ENCODE measurements at places on chromosomes 1 and 21.

GRCh38 chr1:25922971-25923552, 16.8 kb upstream of the STMN1 start:
- no peak for DNase-seq

DNA sequence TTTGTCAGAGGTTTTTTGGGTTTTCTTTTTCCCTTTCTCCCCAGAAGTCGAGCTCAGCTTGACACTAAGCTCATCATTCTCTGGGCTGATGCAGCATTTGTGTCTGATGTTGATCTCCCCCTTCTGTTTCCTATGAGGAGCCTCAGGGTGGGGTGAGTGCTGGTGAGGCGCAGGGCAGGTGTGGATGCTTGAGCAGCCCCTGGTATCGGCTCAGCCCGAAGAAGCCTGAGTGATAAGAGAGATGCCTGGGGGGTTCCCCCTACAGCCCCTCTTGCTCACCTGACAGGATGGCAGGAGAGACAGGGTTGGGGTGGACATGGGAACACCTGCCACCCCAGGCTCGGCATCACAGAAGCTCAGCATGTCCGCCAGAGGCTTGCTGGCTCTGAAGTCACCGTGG, 239.0 kb downstream of the RHOU start:
- no peak for DNase-seq

DNA sequence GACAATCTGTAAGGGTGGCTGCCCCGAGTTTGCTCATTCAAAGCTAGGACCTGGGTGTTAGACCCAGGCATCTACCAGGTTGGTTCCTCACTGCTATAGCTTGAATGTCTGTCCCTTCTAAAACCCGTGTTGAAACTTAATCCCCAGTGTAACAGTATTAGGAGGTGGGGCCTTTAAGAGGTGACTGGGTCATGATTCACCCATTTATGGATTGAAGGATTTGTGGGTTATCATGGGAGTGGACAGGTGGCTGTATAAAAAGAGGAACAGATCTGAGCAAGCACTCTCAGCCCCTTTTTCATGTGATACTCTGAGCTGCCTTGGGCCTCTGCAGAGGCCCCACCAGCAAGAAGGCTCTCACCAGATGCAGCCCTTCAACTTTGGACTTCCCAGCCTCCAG, 29.4 kb downstream of the PSMG1 start:
- no peak for DNase-seq

DNA sequence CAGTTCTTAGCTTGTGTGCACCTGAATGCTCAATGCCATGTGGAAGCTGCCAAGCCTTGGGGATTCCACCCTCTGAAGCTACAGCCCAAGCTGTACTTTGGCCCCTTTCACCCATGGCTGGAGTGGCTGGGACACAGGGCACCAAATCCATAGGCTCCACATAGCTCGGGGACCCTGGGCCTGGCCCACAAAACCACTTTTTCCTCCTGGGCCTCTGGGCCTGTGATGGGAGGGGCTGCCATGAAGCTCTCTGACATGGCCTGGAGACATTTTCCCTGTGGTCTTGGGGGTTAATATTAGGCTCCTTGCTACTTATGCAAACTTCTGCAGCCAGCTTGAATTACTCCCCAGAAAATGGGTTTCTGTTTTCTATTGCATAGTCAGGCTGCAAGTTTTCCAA, 579.9 kb downstream of the MATN1 start:
- no peak for DNase-seq

- no peak for DNase-seq
These were observed 300.1 kb downstream of the KCNT2 start for GRCh38 chr1:196308176-196308575.

DNA sequence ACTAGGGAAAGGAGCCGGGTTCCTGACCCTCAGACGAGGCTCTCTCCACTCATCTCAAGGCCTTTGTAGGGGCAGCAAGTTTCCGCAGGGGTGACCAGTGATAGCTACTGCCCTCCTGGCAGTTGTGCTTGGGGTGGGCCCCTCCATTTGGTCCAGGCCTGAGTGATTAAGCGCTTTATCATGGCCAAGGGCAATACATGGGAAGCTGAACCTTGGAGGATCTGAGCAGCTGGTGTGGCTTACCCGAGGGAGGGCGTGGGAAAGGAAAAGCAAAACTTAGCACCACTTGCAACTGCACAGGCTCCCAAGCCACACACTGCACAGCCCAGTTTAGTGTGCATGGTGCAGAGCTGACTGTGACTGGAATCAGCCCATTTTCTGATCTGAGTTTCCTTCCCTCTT, 47.8 kb downstream of the GADD45A start:
- DNase-seq, result no peak

GRCh38 chr1:201063145-201063544, 39.6 kb upstream of the KIF21B start:
- no peak for DNase-seq

- DNase-seq, result no peak
These were observed 92.0 kb downstream of the IER5 start for GRCh38 chr1:181180407-181181031.

Data from caudate nucleus (tissue), 63 donors.